ENCODE measurements at places on chromosomes 12 and 14.
A peak's percentile ranks its signal among the peaks of the same experiment; 100 is the strongest.

- DNase-seq = no peak
These were observed 207.9 kb downstream of the EFCAB11 start for GRCh38 chr14:89746654-89747053.

- DNase-seq = peak; percentile 83
These were observed 67.2 kb downstream of the KDM2B start for GRCh38 chr12:121513464-121514183.

GRCh38 chr12:117090816-117091711 lies 8.2 kb downstream of the TESC start:
- DNase-seq = no peak

DNA sequence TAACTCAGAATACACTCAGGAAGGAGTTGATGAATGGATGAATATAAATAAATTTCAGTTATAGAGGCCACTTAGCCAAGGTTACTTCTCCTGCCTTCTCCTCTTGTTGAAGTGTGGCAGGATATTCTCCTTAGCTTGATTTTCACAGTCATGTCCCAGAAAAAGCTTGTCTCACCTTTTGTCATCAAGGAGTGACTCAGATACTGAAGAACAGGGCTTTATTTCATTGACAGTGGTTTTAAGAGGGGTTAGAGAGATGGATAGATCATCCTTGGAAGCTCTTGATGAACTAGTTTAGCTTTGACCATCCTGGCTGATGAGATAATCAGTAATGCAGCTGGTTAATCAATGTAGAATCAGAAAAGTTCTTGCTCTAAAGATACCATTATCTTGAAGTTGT lies 35.0 kb upstream of the CFAP54 start:
- no peak for DNase-seq

DNA sequence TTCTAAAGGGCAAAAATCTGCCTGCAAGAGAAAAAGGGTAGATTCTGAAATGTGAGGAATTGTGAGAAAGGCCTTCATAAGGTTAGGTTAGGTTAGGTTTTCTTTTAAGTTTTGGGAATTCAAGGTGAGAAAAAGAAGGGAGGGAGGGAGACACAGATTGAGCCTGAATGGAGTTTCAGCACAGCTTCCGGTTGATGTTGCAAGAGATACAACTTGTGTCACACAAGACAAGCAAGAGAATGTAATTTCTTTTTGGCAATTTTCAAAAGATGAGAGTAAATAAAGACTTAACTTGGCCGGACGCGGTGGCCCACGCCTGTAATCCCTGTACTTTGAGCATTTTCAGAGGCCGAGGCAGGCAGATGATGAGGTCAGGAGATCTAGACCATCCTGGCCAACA lies 63.8 kb downstream of the CPSF2 start:
- no peak for DNase-seq

- DNase-seq = no peak
These were observed 318.1 kb downstream of the AEBP2 start for GRCh38 chr12:19757317-19757877.

DNA sequence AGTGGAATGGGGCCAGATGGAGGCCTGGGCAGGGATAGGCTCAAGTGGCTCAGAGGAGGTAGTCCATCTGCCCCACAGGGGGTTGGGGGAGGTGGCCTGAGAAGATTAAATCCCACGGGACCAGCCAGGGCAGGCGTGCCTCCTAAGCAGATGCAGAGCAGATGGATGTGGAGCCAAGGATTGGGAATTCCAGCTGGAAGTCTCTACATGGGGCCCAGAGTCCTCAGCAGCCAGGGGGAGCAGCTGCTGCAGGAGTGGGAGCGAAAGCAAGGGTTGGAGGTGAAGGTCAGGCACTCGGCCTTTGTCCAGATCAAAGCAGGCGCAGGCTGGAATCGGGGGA lies 42.4 kb upstream of the VRK1 start:
- no peak for DNase-seq

DNA sequence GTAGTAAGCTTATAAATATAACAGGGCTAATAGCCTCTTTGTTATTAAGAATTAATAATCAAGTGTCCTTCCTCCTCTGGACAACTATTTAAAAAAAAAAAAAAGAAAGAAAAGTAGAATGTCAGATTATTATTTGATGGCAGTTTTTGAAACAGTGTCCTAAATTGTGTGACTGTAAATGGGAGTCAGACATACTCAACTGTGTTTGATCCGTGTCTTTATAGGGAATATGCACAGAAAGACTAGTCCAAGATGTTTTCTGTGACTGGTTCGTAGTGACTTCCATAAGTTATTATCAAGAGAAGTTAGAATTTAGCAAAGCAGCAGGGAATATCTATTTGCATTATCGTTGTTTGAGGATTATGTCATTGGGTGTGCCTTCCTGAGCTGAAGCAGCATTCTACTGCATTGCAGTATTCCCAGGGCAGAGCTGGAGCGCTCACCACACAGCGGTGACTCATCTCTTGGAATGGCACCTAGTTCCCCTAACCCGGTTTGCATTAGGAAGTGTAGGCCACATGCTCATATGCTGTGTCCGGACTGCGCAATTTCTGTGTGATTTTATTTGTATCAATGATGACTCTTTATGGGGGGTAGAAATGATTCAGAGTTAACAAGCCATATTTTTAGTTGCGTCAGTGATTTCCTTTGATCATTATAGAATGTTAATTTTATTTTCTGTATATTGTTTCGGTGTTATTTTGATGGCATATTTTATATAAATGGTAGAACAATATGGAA lies 7.9 kb downstream of the DYNC1H1 start:
- no peak for DNase-seq

DNA sequence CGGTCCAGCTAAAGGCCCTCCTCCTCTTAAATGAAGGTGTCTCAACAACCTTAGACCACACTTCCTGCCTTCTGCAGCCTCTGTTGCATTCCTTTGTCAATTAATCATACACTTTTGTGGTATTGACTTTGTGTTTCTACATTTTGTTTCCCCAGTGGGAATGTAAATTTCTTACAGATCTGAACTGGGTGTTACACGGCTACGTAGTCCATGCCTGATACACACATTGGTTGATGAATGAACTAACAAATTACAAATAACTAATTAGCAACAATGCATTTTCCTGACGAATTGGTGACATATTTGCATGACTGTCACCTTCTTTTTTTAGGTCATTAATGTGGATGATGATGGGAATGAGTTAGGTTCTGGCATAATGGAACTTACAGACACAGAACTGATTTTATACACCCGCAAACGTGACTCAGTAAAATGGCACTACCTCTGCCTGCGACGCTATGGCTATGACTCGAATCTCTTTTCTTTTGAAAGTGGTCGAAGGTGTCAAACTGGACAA lies 15.2 kb upstream of the CCT2 start:
- no peak for DNase-seq

GRCh38 chr12:93782853-93783252 lies 105.7 kb downstream of the CRADD start:
- DNase-seq = no peak

- no peak for DNase-seq
These were observed 17.1 kb upstream of the PWP1 start for GRCh38 chr12:107668320-107669098.

- no peak for DNase-seq
These were observed 35.7 kb upstream of the EML1 start for GRCh38 chr14:99757331-99758070.

GRCh38 chr12:104620837-104621531 lies 164.2 kb downstream of the CHST11 start:
- no peak for DNase-seq

DNA sequence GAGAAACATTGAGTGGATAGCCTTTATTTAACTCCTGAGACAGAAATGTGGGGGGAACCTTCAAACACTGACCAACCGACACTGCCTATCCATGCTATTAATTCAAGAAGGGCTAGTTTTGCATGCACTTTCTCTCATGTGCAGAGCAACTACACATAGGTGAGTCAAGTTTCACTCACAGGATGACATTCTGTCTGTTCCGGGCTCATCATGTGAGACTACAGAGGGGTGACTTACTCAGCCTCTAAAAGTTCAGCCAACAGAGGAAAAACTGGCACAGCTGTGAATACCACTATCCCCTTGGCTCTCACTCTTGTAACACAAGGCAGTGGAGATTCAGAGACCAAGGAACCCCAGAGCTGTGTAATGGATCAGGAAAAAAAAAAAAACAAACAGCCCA lies 13.3 kb downstream of the BEST3 start:
- no peak for DNase-seq

DNA sequence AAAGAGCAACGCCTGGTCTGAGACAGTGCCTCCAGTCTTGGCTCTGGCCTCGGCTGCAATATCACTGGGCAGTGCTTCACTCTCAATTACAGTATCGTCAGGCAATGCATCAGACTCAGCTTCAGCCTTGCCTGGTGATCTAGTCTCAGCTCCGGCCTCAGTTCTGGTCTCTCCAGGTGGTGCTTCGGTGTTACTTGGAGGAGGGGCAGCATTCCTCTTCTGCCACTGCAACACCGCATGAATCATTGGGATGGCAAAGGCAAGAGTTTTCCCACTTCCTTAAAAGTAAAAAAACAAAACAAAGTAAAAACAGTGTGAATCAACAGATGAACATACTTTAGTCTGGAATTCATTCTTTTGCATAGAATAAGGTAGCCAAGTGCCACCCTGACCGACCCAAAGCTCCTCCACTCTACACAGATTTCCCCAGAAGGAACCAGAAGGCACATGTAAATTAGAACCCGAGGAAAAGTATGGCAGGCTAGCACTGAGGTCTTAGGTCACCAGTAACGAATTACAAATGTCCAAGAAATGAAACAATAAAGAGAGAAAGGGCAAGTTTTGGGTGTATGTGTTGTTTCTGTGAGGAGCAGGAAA lies 18.6 kb downstream of the DDX24 start:
- no peak for DNase-seq

- no peak for DNase-seq
These were observed 69.7 kb downstream of the HELB start for GRCh38 chr12:66371982-66372381.
